Fibroblast of lung (primary cell): ENCODE measurements at places on chromosomes 13 and 19. TPM values are rescaled to one million over a fixed set of nuclear protein-coding genes. Genes with fewer than 3 reads are reported as not detected.

The APLP1 gene
- 0.99 and 2.6 TPM in 2 replicates for total RNA-seq

GRCh38 chr19:17103177-17103576 is 27.6 kb downstream of the MYO9B start:
- H3K27ac ChIP-seq = no peak overlapping the region
- H3K4me1 ChIP-seq = peaks cover 10% of the 10 kb centered on the region
- H3K27me3 ChIP-seq = no peaks in the 10 kb centered on the region
- DNase-seq = no peak

DNA sequence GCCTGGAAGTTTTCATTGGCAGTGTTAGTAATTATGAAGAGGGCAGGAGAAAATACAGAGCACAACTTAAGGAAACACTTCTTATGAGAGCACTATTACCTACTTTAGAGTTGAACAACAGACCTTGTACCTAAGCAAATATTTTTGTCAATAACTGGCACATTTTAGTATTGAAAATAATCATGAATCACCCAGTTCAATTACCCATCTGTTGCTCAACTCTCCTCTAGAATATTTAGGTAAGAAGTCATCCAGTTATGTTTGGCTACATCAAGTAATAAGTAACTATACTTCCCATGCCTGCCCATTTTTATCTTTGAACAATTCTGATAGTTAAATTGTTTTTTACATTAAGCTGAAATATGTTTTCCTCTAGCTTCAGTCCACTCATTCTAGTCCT is 893.4 kb downstream of the DIAPH3 start:
- no peaks in the 10 kb centered on the region for H3K4me1 ChIP-seq
- H3K27ac ChIP-seq = no peak overlapping the region
- H3K27me3 ChIP-seq = no peaks in the 10 kb centered on the region

DNA sequence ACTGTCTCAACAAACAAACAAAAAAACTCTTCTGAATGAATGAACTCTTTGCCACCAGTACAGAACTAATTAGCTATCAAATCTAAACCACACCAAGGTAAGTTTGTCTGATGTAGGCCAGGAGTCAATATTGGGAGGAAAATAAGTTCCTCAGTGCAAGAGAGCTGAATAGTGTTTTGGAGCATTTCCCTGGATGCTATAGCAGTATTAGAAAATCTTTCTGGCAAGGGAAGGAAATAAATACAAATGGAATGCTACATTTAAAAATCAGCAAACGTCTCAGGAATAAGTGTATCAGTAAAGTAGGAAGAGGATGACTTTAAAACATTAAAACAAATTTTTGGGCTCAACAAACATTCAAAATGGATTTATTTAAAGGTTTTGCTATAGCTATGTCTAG is 81.3 kb upstream of the TMTC4 start:
- no peak for DNase-seq
- H3K4me3 ChIP-seq = no peak overlapping the region
- H3K36me3 ChIP-seq = no peaks in the 10 kb centered on the region
- no peak overlapping the region for H3K27ac ChIP-seq
